ENCODE measurements at places on chromosomes 11 and 22.

GRCh38 chr11:123132881-123133280 lies 62.2 kb downstream of the CLMP start:
- DNase-seq, result no peak

DNA sequence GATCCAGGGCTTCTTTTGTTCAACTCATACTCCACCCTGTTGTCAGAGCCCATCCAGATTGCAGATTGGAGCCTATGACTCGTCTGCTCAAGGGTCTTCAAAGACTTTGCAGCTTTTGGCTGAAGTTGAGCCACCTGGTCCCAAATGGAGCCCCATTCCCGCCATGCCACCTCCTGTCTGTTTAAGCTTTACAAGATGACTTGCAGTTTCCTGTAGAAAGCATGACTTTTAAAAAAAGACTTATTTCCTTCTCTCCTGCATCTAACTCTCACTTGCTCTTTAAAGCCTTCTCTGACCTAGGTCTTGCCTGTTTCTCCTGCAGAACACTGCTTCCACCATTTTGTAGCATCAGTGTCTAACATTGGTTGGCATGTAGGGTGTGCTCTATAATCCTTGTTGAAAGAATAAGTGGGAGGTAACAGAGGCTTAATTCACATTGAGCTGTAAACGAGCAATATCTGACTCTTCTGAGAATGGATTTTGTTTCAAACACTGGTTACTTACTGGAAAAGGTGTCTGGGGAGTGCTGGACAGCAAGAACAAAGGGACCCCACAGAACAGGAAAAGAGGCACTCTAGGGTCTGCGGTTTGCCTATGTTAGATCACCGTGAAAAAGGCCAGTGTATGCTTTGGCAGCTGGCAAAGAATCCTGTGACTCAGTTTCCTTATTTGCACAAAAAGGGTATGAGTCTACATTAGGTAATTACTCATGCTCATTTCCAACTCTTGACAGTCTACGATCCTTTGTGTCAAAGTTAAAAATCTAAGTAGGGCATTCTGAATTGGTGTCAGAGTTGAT lies 30.3 kb downstream of the NF2 start:
- DNase-seq, result no peak

GRCh38 chr22:26579331-26579886 lies 10.5 kb downstream of the TPST2 start:
- peak; percentile 74 for DNase-seq

- DNase-seq, result no peak
Measured at GRCh38 chr11:133323354-133323753, 208.9 kb downstream of the OPCML start.

DNA sequence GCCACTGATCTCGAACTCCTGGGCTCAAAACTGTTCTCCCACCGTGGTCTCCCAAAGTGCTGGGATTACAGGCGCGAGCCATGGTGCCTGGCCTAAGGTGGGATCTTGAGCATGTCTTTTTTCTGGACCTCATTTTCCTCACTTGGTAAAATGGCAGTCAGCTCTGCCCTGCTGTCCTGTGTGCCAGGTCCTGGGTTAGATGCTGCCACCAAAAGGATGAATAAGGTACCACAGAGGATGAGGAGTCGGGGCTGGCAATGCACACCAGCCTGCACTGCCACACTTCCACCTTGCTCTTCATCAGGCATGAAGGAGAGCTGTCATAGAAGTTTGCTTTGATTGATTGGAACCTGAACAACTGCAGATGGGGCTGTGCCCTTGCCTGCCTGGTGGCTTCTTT lies 32.3 kb downstream of the ACO2 start:
- DNase-seq, result no peak

GRCh38 chr11:128946648-128947047 lies 4.0 kb upstream of the TP53AIP1 start:
- DNase-seq, result no peak

GRCh38 chr11:34149786-34150185 lies 44.4 kb downstream of the NAT10 start:
- peak; percentile 28 for DNase-seq

Measured in CD4-positive, alpha-beta T cell treated with Interleukin-17A for 4 hours (primary cell).